ENCODE measurements at places on chromosomes 3 and 15.

DNA sequence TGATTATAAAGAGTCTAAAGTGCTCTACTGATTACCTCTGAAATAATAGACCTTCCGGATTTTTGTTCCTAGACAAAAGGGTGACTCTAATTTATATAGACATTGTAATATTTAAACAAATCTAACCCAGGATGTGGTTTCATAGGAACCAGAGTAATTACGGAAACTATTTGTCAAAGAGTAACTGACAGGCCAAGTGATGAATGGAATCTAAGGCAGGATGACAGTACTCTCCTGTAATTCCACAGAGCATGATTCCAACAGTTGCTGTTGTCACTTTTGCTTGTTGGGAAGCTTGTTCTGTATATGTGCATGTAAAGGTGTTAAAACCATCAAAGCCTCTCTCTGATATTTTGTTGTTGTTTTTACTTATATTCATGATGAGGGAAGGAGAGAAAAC lies 1141.0 kb downstream of the IGSF11 start:
- no peak for DNase-seq

GRCh38 chr3:66450390-66451022 lies 50.3 kb downstream of the LRIG1 start:
- DNase-seq: no peak

- no peak for DNase-seq
Observed at GRCh38 chr3:46661776-46662766, 31.4 kb downstream of the ALS2CL start.

- DNase-seq: no peak
Observed at GRCh38 chr3:144775551-144775950, 803.9 kb downstream of the DIPK2A start.
